ENCODE measurements at places on chromosomes 1 and 21.

- no peak for DNase-seq
These were observed 397.4 kb downstream of the PTPRU start for GRCh38 chr1:29633771-29634170.

GRCh38 chr1:110087812-110088738 is 17.6 kb upstream of the ALX3 start:
- peak; percentile 39 for DNase-seq

GRCh38 chr1:17370618-17371017 is 1.4 kb upstream of the PADI6 start:
- DNase-seq, result no peak

DNA sequence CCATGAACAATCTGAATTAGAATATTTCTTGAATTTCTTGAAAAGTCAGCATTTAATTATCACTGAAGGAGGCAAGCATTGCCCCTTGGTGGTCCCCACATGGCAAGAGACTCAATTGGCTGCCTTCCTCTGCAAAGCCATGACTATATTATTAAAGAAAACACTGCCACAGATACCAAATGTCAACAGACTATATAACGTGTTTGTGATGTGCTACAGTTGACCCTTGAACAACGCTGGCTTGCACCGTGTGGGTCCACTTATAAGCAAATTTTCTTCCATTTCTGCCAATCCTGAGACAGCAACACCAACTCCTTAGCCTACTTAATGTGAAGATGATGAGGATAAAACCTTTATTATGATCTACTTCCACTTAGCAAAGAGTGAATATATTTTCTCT is 66.5 kb downstream of the NRIP1 start:
- DNase-seq, result no peak

GRCh38 chr1:115908565-115909274 is 67.6 kb upstream of the SLC22A15 start:
- DNase-seq, result no peak

DNA sequence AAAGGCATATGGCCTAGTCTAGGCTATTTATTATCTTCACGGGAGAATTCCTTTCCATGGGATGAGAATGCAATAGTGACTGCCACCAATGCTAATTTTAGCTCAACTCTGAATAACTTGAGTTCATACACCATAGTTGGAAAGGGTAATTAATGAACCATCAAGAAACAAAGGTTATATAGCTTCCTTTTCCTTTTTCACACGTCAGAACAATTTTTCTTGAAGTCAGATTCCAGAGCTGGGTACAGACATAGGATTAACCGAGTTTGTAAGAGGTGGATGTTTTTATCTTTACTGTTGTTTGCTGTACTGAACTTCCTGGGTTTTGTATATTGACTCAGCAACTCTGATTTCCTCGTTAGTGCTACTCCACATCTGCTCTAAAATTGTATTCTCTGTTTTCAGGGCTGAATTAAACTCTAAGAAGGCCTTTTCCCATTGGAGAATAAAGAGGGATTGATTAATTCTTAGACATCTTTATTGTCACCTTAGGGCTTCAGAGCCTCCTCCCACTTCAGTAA is 262.0 kb downstream of the NUF2 start:
- DNase-seq, result no peak

DNA sequence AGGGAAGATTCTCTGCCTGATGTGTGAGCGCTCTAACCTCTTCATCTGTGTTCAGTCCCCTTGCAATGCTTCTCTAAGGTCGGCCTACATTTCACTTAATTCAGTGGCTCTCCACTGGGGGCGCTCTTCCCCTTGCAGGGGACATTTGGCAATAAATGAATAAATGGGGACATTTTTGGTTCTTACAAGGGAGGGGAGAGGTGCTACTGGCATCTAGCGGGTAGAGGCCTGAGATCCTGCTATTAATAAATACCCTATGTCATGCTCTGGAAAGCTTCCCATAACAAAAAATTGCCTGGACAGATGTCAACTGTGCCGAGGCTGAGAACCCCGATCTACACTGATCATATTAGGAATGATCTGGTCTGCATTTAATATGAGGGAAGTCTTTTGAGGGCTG is 25.9 kb upstream of the DNAJC11 start:
- DNase-seq, result peak; percentile 30

GRCh38 chr21:20882462-20883407 is 115.5 kb upstream of the NCAM2 start:
- peak; percentile 19 for DNase-seq

GRCh38 chr1:8754993-8755392 is 62.4 kb downstream of the RERE start:
- DNase-seq, result no peak

DNA sequence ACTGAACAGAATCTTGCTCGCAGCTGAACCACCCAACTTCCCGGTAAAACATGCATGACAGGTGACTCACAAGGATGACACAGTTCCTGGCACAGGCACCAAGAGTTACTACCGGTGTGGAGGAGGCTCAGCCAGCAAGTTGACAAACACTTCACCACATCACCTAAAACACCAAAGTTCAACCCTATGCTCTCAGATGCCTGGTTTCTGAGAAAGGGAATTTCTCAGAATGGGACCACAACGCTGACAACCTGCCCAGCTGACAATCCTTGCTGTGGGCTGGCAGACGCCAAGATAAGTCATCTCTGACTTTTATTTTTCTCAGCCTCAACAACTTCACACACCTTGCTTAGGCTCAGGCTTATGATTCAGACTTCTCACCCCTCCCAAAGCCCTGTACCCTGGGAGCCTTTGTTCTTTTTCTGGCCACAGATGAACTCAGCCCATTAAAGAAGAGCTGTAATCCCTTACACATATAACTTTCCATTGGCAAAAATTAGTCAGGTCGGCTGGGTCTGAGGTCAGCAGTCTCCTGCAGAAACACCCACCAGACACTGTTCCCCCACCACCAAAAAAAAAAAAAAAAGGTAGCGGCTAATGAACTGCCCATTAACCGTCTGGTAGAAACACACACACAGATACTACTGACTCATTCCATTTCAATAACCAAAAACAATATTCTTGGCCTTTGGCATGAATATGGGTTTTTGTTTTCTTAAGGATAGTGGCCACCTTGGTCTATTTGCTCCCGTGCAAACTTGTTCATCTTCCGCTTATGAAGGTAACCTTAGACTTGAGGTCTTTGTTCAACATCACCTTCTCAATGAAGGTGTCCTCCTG is 10.8 kb upstream of the TIAM1 start:
- peak; percentile 52 for DNase-seq

GRCh38 chr1:202684716-202685115 is 25.5 kb downstream of the SYT2 start:
- DNase-seq, result no peak

- no peak for DNase-seq
These were observed 35.1 kb downstream of the IL6R start for GRCh38 chr1:154440036-154440804.

- no peak for DNase-seq
These were observed 486 bp downstream of the HSPA13 start for GRCh38 chr21:14382486-14382834.

GRCh38 chr1:117682372-117682771 is 76.5 kb downstream of the TENT5C start:
- DNase-seq, result no peak

DNA sequence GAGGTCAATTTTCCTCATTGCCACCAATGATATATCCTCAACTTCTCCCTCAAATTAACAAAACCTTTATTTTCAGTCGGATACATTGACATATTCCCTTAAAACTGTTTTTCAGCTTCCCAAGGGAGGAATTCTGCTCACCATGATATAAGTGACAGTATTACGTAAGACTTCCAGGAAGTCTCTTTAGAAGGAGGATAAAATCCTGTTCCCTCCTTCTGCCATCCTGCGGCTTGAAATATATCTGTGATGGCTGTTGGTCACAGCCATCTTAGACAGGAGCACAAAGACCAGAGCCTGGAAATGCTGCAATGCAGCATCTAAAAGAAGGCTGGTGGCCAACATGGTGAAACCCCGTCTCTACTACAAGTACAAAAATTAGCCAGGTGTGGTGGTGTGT is 270.4 kb downstream of the GPATCH2 start:
- no peak for DNase-seq

DNA sequence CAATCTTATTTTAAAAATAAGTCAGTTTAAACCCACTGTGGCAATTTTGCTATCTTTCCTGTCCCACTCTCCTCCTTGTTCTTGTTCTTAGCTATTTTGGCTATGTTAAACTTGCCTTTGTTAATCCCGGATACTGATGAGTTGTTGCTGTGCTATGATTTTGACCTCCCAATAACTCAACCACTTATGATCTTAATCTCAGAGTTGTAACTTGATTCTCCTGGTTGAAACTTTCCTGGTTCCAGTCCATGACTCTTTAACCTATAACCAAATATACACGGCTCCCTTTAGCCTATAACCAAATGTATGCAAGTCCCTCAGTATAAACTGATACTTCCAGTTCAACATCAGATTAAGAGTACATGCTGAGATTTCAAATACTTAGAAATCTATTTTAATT is 15.6 kb upstream of the ACADM start:
- no peak for DNase-seq

DNA sequence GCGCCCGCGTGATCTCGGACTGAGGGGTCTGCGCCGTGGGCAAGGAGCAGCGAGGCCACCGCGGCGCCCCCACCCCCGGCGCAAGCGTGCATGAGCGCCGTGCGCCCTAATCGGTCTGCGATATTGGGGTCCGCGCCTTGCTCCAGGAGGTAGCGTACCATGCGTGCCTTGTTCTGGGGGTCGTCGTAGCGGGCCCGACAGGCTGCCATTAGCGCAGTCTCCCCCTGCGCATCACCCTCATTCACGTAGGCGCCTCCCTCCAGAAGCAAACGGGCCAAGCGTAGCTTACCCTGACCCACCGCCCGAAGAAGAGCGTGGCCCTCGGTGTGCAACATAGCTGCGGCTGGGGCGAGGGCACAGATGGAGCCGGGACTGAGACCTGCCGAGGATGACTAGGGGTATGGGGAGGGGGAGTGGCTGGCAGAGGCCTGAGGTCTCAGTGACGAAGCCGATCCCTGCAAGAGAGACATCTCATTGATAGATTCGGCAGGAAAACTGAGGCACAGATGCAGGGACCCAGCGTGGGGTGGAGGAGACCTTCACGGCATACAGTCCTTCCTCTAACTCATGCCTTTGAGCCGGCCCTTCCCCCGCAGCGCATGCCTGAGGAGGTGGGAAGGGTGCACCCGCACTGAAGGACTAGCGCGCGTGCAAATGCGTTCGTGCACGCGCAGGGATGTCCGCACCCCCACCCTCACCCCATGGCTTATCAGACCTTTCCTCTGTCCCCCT is 2.8 kb downstream of the ANKRD34A start:
- no peak for DNase-seq

GRCh38 chr1:30852026-30852425 is 56.5 kb downstream of the SDC3 start:
- no peak for DNase-seq

DNA sequence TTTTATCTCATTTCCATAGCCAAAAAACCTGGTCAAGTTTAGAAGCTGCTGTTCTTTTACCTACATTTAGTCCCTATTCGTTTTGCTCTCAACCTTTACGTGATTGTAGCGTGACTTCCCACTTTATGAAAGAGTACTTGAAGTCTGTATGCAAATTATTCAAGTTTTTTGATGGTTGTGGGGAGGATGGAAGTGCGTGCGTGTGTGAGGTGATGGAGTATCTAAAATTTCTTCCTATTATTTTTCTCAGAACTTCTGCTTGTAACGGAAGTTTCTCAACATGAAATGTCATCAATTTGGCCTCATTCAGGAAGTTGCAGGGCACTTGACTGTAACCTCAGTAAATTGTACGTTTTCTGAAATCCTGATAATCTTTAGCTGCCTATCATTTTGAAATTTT is 64.0 kb downstream of the SAMSN1 start:
- no peak for DNase-seq

DNA sequence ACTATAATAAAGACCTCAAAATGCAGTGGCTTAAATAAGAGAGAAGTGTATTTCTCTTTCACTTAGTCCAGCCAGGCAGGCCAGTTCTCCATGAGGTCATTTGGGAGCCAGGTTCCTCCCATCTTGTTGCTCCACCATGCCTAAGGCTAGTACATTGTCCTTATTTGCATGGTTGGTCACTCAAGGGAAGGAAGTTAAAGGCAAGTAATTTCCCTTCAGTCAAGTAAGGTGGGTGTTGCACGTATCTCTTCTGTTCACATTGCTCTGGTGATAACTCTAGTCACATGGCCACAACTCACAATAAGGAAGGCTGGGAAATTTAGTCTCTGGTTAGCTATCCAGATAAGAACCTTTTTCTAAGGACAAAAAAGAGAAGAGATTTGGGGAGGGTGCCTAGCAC is 27.2 kb upstream of the TADA1 start:
- DNase-seq, result no peak

GRCh38 chr1:86504895-86505563 is 36.3 kb downstream of the CLCA1 start:
- no peak for DNase-seq

DNA sequence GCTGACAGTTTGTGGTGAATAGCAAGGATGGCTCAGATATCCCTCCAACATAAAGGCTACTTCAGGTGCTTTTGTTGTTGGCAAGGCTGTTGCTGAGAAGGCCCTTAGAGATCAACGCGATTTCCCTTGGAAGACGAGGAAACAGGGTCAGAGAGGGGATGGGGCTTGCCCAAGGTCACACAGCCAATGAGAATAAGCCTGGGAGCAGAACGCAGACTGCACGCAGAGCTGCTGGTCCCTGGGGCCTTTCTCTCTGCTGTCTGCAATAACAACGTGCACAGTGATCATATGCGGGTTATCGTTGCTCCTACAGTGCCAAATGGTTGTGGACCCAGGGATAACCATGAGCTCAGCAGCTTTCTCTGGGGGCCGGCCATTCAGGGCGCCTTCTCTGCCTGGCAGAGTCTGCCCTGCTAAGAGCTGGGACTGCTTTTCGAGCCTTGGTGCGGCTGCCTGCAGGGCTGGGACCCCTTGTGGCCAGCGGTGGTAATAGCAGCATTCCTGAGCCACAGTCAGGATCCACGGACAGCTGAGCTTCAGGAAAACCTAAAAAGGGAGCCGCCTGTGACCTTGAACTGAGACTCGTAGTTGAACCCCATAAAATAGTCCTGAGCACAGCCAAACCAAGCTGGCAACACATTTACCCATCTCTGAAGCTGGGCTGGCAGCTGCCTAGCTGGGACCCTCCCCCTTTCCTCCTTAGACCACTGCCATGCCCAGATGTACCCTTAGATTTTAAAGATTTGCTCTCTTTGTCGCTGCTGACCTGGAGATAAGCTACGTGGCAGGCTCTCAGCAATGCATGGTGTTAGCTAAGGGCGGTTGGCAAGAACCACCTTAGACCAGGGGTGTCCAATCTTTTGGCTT is 39.8 kb downstream of the HTR6 start:
- DNase-seq, result peak; percentile 45

- DNase-seq, result no peak
These were observed 12.1 kb downstream of the RHOU start for GRCh38 chr1:228747301-228747935.

- no peak for DNase-seq
These were observed 6.5 kb downstream of the KANK4 start for GRCh38 chr1:62312698-62313097.

All from stromal cell of bone marrow (primary cell).